CD4-positive, alpha-beta T cell treated with Interleukin-12 subunit alpha and Interleukin-12 subunit beta, for 1 hour (primary cell): ENCODE measurements at places on chromosomes 12 and 14.
A peak's percentile ranks its signal among the peaks of the same experiment; 100 is the strongest.

- DNase-seq = peak; percentile 69
Measured at GRCh38 chr14:106844608-106845285, 1318.4 kb downstream of the TMEM121 start.

DNA sequence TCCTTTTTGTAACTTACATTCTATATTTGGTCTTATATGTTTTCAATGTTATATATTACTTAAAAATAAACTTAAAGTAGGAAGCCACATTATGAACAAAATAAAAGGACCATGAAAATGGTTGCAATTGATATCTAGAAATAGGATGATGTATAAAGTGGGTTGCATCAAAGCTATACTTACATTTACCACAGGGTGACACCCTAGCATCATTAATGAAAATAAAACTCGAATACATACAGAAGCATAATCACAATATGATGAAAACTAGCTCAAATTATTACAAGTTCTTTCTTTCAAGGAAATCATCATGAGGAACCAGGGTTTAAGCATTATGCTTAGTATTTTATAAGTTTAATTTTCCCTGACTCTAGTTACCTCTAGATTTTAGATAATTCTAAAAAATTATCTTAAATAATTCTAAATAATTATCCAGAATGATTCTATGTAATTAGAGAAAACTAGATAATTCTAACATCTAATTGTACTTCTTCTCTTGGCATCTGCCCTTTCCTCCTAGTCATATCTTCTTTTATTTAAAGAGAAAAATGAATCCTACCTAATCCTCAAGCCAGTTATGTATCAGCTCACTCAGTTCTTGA, 31.2 kb downstream of the TAS2R7 start:
- peak; percentile 53 for DNase-seq

DNA sequence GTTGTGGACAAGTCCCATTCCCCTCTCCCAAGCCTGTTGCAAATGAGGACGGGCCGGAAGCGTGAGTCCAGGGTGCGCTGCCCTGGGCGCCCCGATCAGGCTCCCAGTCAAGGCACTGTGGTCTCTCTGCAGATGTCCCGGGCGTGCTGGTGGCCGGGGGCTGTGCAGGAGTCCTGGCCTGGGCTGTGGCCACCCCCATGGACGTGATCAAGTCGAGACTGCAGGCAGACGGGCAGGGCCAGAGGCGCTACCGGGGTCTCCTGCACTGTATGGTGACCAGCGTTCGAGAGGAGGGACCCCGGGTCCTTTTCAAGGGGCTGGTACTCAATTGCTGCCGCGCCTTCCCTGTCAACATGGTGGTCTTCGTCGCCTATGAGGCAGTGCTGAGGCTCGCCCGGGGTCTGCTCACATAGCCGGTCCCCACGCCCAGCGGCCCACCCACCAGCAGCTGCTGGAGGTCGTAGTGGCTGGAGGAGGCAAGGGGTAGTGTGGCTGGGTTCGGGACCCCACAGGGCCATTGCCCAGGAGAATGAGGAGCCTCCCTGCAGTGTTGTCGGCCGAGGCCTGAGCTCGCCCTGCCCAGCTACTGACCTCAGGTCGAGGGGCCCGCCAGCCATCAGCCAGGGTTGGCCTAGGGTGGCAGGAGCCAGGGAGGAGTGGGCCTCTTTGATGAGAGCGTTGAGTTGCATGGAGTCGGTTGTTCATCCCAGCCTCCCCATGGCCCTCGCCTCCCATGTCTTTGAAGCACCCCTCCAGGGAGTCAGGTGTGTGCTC, 6.3 kb downstream of the SLC25A47 start:
- DNase-seq = no peak

DNA sequence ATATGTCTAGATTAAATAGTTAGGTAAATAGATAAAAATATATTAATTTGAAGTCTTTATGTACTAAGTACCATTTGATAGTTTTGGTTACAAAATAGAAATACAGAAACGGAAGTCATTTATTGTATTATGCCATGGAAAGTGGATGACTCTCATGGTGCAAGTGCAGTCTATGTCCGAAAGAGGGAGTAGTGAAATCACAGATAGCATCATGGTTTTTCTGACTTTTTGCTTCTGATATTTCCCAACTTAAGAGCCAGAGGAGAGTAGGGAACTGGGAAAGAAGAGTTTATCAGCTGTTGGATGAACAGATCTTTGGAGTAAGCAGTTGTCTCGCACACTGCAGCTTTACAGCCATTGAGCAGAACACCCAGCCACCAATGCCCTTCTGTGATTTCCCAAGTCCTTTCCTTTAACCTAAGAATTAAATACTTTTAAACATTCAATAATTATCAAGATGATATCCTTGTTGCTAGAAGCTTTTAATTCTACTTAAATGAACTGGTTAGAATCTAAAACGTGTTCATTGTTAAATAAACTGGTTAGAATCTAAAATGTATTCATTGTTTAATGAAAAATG, 18.4 kb upstream of the SRGAP1 start:
- peak; percentile 22 for DNase-seq

DNA sequence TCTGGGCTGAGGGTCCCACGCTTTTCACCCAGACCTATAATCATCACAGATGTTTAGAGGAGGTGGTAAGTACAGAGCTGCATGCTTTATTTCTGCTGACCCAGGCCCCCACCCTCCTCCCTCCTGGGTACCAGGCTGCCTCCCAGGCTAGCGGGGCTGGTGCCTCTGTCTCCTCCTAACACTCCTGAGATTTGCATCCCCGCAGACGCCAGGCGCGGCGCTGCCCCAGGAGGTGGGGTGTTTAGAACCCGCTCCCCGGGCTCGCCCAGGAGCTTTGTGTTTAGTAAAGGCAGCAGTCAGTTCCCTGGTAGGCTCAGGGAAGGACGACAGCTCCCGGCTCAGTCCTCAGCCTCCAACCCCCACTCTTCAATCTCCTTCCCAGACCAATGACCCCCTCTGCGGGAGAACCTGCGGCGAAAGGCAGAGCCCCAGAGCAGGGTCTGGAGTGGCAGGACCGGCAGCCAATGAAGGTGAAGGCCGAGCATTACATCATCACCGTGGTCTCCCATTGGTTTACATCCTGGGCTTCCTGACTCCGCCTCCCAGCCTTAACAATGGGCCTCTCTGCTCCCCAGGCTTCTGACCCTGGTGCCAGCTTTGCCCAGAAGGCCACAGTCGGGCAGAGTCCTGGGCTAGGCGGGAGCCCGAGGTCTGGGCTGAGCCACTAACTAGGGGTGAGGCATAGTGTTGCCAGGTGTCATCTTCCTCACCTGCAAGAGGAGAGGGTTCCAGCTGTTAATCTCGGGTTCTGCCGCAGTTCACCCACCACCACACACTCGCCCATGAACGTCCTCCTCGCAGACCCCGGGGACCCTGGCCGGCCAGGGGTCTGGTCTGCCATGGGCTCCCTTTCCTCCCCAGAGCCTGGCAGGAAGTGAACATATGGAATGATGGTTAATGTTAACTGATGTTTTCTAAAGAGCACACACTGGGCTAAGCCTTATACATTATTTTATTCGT, 57.5 kb downstream of the CALM1 start:
- DNase-seq = no peak

DNA sequence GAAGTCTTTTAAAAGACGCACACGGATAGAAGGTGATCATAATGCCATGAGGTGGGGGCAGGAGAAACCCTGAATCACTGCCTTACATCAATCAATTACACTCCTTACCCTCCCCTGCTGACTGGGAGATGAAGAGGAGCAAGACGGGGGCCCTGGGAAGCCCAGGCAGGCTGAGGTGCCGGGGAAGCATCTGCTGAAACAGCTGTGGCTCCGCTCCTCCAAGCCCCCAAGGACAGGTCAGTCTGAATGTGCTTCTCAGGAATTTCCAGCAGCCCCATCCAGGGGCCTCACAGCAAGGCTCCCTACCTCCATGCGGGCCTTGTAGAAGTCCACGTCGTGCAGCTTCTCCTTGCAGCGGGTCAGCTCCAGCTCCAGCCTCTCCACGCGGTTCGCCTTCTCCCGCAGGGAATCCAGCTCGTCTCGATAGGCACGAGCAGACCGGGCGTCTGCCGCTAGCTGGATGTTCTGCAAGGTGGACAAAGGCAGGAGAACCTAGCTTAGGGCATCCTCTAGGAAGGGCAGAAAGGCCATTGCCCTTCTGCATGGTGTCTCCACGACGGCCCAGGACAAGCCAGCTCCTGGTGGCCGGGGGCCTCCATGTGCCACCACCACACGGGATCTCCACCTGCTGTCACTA, 79.8 kb downstream of the CCDC88C start:
- DNase-seq = no peak

- DNase-seq = peak; percentile 37
Measured at GRCh38 chr12:66776974-66777373, 98.1 kb upstream of the GRIP1 start.

GRCh38 chr12:87529413-87529812, 499.8 kb downstream of the C12orf50 start:
- no peak for DNase-seq

- no peak for DNase-seq
Measured at GRCh38 chr12:57012600-57013465, 3.5 kb downstream of the TAC3 start.

- DNase-seq = no peak
Measured at GRCh38 chr14:102590667-102591099, 1.8 kb upstream of the RCOR1 start.

GRCh38 chr14:78414172-78414571, 244.0 kb downstream of the NRXN3 start:
- no peak for DNase-seq

DNA sequence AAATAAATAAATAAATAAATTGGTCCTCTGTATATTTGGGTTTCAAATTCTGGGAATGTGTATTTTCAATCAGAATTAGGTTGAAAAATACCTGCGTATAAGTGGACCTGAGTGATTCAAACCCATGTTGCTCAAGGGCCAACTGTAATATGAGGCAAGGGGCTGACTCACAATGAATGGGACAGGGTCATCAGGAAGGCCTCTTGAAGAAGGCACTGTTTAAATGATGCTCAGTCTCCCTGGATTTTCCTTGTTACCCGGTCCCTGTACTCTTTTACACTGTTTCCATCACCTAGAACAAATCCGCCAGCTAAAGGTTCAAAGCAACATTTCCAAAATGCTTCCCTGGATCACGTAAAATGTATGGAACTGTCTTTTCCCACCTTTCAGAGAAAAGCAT, 3.8 kb downstream of the PSMB5 start:
- DNase-seq = no peak

- DNase-seq = peak; percentile 73
Measured at GRCh38 chr14:75577729-75578101, 705 bp upstream of the FLVCR2 start.

- DNase-seq = peak; percentile 17
Measured at GRCh38 chr12:52390739-52391617, 5.5 kb upstream of the KRT84 start.

- DNase-seq = no peak
Measured at GRCh38 chr12:59119676-59120075, 199.4 kb upstream of the LRIG3 start.

- no peak for DNase-seq
Measured at GRCh38 chr12:40313928-40314327, 89.1 kb downstream of the LRRK2 start.

DNA sequence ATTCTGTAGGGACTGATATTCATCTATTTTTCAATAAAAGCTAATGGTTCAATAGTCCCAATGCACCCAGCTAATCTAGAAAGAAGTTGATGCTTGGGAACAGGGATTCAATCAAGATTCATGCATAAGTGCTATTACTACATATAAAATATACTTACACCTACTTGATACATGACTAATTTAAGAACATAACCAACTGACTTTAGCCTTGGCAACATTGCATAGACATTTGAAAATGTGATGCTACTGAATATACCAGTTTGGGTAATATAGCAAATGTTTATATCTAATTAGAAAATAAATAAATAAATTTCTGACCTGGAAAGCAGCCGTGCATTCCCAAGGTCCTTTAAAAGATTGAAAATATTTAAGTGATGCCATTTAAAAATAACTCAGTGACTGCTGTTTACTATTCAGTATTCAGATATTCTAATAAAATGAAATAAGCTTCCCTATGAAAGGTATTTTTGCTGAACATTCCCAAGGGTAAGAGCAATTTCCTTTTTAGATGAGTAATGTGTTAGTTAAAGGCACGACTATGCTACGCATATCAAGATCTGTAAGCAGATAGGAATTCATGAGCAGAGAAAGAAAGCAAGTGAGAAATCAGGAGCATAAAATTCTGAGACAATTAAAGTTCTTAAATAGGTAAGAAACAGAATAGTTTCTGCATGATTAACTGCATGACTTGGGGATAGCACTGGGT, 160.6 kb upstream of the SYT1 start:
- DNase-seq = no peak

GRCh38 chr12:9329019-9329418, 120.8 kb upstream of the PZP start:
- no peak for DNase-seq
